Activated CD8-positive, alpha-beta memory T cell treated with anti-CD3 and anti-CD28 coated beads for 4 hours (primary cell): ENCODE measurements at places on chromosomes 2 and 18.

GRCh38 chr2:238162251-238162845 is 3.6 kb downstream of the ERFE start:
- DNase-seq: no peak

- no peak for DNase-seq
Measured at GRCh38 chr2:84452624-84453023, 6.5 kb downstream of the SUCLG1 start.

DNA sequence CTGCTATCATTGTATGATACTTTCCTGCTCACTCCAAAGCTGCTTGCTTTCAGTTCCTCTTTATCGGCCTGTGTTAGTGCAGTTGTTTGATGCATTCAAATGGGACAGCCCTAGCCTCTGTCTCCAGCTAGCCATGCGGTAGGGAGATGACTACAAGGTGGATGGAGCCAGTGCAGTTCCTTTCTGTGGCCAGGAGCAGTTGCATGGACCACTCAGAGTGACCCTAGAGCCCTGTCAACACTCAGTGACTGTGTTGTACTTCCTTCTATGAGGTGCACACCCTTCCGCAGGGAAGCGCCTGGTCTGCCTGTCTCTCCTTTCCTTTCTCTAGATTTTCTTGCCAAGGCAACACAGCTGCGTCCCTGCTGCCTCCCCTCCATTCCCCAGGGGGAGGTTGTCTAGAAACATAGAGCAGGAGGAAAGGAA is 33.8 kb downstream of the KCNS3 start:
- no peak for DNase-seq

GRCh38 chr2:201522965-201523364 is 71.4 kb downstream of the STRADB start:
- DNase-seq: no peak

DNA sequence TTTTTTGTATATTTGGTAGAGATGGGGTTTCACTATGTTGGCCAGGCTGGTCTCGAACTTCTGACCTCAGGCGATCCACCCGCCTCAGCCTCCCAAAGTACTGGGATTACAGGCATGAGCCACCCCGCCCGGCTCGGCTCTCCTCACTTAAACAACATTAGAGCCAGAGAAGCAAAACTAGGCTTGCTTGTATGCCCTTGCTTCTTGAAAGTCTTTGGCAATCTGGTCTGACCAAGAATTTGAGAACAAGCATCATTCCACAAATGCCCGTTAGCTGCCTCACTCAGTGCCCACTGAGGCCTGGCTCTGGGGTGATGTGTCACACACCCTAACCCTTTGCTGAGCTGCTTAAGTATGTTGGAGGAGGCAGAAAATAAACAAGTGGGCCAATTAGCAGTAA is 33.5 kb downstream of the SOWAHC start:
- DNase-seq: no peak

- no peak for DNase-seq
Measured at GRCh38 chr18:12911025-12911928, 27.2 kb upstream of the PTPN2 start.

DNA sequence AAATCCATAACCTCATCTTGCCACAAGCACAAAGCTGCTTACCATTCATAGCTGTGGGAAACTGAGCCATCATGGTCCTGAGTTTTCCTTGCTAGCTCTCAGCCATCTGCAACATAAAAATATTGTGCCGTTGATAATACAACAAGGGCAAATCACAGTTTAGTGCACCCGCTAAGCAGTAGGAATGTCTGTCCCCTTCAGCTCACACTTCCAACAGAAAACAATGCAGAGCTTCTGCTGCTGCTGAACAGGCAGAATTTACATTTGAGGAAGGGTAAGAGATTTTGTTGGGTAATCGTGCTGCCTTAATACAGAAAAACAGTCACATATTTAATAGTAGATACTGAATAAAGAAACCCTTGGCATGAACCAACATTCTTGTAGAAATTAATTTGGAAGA is 32.3 kb downstream of the ITSN2 start:
- no peak for DNase-seq

DNA sequence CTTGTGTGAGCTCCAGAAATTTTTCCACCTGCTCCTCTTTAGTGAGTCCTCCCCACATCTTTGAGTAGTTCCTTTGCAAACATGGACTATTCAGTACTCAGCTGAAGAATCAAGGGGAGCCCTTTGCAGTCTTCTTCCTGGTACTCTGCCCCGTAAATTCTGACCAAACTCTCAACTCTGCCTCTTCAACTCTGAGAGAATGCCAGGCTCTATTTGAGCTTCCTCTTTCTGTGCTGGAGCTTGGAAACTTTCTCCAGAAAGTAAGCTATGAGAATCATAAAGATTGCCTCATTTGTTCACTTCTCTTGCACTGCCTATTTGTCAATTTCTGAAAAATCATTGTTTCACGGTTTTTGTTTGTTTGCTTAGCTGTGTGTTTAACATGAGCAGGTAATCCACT is 7.4 kb upstream of the STAT4 start:
- no peak for DNase-seq

DNA sequence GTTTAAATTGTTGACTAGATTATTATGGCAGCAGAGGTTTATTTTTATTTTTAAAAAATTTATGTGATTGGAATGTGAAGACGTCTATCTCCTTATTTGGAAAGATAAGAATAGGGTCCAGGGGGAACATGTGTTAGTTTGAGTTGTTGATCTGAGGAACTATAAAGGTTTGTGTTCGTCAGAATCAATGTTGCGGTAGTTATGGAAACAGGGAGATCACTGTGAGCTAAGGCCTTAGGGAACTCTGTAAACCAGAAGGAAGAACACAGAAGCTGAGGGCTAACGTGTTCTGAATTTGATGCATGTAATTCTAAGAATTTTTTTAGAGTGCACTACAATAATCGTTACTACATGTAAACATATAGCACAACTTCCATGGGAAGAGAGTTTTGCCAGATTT is 168.5 kb upstream of the ZSWIM2 start:
- no peak for DNase-seq

DNA sequence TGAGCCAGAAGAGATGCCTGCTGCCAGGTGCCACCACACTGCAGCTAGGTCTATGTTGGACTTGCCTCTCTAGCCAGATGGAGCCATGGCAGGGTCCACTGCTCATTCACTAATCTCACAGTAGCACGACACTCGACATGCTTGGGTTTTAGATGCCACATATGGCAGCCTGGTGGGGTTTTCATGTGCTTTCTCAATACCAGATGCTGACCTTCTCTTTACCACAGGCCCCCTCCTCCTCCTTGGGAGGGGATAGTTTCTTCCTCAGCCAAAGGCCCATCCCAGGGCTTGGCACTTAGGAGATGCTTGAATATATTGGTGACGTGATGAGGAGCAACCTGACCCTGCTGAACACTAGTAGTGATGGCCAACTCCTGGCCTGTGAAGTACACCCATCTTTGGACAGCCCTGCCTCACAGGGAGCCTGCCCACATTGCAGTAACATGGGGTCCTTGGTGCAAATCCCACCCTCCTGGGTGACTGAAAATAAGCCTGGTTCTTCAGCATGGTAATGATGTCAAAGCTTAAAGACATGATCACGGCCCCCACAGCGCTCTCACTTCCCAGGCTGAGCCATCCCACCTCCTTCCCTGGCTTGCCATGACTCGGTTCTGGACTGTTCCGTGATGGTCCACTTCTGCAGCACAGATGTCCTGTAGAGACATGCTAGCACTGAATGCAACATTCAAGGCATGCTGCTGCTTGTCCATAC is 227.5 kb downstream of the SH3RF3 start:
- DNase-seq: no peak

DNA sequence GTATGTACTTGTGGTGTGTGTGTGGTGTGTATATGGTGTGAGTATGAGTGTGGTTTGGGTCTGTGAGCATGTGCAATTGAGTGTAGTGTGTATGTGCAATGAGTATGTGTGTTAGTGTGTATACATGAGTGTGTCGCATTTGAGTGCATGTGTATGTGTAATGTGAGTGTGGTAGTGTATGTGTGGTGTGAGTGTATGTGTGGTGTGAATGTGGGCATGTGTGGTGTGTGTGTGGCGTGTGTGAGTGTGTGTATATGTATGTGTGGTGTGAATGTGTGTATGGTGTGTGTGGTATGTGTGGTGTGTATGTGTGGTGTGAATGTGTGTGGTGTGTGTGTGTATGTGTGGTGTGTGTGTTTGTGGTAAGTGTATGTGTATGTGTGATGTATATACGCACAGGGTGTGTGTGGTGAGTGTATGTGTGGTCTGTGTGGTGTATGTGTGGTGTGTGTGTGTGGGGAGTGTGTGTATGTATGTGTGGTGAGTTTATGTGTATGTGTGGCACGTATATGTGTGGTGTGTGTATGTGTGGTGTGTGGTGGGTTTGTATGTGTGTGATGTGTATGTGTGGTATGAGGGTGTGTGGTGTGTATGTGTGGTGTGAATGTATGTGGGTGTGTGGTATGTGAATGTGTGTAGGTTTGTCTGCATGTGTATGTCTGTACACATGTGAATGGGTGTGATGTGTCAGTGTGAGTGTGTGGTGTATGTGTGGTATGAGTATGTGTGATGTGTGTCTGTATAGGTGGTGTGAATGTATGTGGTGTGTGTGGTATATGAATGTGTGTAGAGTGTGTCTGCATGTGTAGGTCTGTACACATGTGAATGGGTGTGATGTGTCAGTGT is 123.4 kb downstream of the DOCK10 start:
- no peak for DNase-seq

- no peak for DNase-seq
Measured at GRCh38 chr2:140027320-140027719, 1247.1 kb upstream of the NXPH2 start.

GRCh38 chr18:79510731-79511241 is 115.1 kb downstream of the NFATC1 start:
- DNase-seq: no peak

DNA sequence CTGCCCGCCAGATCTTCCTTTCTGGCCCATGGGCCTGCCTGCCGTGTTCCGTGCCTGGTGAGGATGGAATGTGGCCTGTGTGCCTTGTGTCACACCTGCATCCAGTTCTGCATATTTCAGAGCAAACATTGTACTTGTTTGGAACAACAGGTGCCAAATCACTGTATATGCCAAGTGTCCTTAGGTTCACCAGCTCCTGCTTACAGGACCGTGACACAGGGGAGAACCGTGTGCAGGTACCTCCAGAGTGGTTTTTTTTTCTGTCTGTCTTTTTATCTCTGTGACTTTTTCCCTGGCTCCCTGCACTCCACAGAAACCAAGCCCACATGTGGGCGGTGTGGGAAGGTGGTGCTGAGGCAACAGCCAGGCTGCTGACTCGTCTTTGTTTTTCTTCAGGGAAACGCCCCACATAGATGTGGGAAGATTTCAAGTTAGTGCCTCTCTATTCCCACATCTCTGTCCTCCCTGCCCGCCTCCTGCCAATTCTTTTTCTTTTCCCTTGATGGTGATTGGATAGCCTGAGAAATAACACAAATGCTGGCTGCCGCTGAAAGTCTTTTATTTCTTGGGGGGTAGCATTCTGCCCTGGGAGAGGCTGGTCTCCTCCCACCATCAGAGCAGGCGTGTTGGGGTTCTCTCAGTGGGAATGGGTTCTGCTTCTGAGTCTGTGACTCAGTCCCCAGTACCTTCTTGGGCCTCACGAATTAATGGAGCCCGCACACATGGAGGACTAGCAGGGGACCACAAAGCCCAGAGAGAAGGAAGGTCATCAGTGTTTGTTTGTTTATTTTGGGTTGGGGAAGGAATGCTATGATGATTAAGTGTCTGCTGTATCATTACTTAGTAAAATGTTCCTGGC is 21.4 kb downstream of the GRHL1 start:
- no peak for DNase-seq

GRCh38 chr2:86703704-86704361 is 16.3 kb upstream of the RMND5A start:
- DNase-seq: no peak

- no peak for DNase-seq
Measured at GRCh38 chr2:12119841-12120240, 373.4 kb downstream of the LPIN1 start.

- no peak for DNase-seq
Measured at GRCh38 chr2:147294825-147295392, 549.9 kb upstream of the ACVR2A start.

GRCh38 chr2:171407030-171407675 is 26.6 kb downstream of the METTL8 start:
- DNase-seq: no peak

GRCh38 chr18:46281185-46282176 is 177.3 kb downstream of the HAUS1 start:
- DNase-seq: peak; percentile 8

DNA sequence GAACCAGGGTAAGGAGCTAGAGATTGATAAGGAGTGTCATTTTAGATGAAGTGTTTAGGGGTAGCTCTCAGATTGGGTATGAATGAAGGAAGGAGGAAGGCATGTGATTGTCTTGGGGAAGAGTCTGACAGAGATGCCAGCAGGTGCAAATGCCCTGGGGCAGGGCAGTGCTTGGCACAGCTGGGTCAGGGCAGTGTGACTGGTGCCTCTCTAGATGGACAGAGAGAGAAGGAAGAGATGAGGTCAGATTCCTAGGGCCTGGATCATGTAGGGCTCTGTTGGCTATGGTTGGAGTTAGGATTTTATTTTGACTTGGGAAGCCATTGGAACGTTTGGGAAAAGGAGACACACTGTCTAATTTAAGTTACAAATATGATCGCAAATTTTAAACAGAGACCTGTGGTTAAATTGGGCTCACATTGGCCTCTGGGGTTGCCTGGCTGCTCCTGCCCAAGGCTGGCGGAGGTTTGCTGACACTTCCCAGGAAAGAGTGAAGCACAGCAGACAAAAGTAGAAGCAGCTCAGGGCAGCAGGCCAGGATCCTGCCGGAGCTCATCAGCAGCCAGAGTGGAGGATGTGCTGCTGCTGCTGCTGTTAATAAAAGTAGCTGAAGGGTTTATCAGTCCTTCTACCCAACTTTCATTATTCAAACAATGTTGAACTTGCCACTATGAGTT is 32.7 kb upstream of the FHL2 start:
- no peak for DNase-seq

DNA sequence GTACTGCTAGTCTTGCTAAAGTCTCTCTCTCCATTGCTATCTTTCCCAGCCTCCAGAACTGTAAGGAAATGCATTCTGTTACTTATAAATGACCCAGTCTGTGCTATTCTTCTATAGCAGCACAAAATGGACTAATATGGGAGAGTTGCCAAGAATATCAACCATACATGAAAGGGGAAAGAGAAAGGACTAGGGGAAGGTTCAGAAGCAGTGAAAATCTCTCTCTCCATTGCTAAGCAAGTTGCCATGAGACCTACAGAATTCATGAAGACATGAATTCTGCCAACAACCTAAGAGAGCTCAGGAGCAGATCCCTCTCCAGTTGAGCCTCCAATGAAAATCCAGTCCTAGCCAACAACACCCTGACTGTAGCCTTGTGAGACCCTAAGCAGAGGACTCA is 3.6 kb upstream of the TRABD2A start:
- DNase-seq: no peak

- no peak for DNase-seq
Measured at GRCh38 chr18:3679241-3679640, 229.3 kb downstream of the TGIF1 start.

DNA sequence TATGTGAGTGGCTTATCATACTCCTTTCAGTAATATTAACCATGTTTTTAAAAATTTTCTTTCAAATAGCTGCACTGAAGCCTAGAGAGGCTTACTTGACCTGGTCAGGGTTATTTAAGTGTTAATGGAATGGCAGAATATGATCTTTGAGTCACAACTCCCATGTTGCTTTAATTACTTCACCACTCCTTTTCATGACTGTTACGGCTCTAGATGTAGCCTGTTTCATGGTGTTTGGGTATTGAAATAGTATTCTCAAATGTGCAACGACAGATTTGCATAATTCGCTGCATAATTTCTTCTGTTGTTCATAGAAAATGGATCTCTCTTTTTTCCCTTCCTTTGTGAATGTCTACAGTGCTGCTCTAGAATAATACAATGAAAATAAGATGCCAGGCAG is 51.6 kb upstream of the PLA2R1 start:
- DNase-seq: no peak
